ENCODE measurements at places on chromosomes 1 and 21.

- DNase-seq, result no peak
Measured at GRCh38 chr1:154883919-154884868, 14.1 kb upstream of the KCNN3 start.

DNA sequence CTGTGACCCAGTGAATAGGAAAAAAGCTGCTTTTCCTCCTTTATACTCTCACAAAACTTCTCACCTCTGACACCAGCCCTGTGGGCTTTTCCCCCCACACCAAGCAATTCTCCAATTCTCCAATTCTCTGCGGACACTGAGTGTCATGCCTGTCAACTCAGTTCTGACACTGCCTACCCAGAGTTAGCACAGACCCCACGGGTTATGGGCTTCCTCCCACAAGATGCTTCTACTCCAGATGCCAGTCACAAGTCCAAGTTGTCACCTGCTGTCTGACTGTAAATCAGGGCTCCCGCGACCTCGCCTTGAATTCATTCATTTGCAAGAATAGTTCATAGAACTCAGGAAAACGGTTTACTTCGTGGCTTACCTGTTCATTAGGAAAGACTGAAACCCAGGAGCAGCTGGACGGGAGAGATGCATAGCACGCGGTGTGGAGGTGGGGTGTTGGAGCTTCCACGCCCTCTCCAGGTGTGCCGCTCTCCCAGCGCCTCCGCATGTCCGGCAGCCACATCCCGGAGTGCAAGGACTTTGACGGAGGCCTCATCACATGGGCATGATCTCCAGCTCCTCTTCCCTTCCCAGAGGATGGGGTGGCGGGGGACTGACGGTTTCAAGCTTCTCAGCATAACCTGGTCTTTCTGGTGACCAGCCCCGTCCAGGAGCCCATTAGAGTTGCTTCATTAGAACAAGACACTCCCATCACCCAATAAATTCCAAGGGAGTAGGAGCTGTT, 154.7 kb downstream of the PGBD5 start:
- no peak for DNase-seq

DNA sequence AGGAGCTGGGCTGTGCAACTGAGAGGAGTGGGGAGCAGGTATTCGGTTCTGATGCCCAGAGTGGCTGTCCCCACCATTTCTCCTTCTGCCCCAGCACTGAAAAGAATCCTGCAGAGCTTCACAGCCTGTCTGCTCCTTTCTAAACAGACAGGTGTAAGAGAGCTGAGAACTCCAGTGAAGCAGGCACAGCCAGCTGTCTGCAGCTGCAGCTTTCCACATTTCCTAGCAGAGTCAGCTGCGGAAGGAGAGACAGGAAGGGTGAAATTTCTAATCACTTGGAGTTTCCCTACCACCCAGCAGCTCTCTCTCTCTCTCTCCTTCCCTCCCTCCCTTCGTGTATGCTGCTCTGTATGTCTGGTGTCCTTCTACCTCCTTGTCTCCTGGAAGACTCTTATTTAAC, 40.5 kb upstream of the GJB5 start:
- no peak for DNase-seq

GRCh38 chr1:228272831-228273571, 65.2 kb downstream of the OBSCN start:
- no peak for DNase-seq

DNA sequence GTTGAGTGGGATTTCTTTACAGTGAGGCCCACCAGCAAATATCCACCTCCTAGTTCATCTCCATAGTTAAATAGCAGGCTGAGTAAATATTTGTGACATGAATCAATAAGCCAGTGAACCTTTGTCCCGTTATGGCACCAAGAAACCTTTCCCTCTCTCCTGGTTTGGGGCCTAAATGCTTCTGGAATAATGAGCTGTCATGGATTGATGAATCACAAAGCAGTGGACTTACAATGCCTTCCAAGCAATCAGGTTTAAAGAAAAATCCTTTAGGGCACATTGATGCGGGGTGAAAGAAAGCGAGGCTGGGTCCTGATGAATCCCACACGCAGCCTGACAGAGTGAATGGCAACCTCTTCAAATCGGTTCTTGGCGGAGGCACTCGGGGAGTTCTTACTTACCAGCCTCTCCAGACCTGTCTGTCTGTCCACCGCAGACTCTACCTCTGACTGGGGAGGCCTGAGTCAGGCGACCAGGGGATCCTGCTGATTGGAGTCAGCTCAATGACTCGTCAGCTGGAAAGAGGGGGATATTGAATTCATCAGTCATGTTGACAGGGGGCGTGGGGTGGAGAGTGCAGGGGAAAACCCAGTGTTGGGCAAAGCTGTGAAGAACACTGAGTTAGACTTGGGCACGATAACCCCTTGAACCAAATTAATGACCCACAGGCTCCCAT, 247.3 kb downstream of the PLPP3 start:
- DNase-seq, result peak; percentile 71

DNA sequence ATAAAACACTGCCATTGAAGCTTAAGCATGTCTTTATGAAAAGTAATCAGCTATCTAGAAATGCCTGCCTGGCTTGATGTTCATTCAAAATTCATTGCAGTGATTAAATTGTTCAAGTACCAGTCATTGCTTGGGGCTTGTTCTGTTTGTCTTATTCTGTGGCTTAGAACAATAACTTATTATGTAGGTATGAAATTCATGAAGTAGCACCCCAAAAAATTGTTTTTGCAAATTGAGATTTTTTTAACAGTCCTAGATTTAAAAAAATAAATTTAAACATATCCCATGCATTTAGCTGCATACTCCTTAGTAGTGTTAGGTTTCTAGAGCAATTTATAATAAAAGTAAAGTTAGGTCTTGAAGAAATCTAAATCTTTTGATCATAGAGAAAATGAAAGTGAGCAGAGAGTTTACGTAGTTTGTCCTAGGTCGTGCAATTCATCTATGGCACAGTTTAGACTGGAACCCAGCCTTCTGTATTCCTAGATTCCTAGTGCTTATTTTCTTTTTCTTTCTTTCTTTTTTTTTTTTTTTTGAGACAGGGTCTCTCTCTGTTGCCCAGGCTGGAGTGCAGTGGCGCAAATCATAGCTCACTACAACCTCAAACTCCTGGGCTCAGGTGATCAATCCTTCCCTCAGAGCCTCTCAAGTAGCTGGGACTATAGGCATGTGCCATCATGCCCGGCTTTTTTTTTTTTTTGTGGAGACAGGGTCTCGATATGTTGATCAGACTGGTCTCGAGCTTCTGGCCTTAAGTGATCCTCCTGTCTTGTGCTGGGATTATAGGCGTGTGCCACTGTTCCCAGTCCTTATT, 9.3 kb downstream of the MIER1 start:
- DNase-seq, result no peak
